SK-N-SH (cell line): ENCODE measurements at places on chromosomes 3 and 15. TPM values are rescaled to one million over a fixed set of nuclear protein-coding genes. Genes with fewer than 3 reads are reported as not detected.
A peak's percentile ranks its signal among the peaks of the same experiment; 100 is the strongest.

The FBXW12 gene
- 0.07 TPM in 1 of 2 replicates, not detected in the other for polyA plus RNA-seq

The ATP10A gene
- not detected in 2 replicates for polyA plus RNA-seq

The C3orf85 gene
- polyA plus RNA-seq, result not detected in 2 replicates

The A4GNT gene
- polyA plus RNA-seq, result not detected in 2 replicates

The REC114 gene
- polyA plus RNA-seq, result not detected in 2 replicates

The LRTM1 gene
- polyA plus RNA-seq, result 0.03 TPM in 1 of 2 replicates, not detected in the other

The RAD18 gene
- polyA plus RNA-seq, result 5.7 and 6.5 TPM in 2 replicates

The COLQ gene
- polyA plus RNA-seq, result 1.5 and 1.9 TPM in 2 replicates

The GPR171 gene
- polyA plus RNA-seq, result not detected in 2 replicates

The RTP1 gene
- polyA plus RNA-seq, result not detected in 2 replicates

The TRAT1 gene
- not detected in 2 replicates for polyA plus RNA-seq

The ROBO2 gene
- polyA plus RNA-seq, result 0.02 TPM in 1 of 2 replicates, not detected in the other

The C3orf80 gene
- 0.02 TPM in 1 of 2 replicates, not detected in the other for polyA plus RNA-seq

- no peak for DNase-seq
Observed at GRCh38 chr3:158261371-158261991, 151.6 kb downstream of the RSRC1 start.

GRCh38 chr3:40071683-40072238 is 237.7 kb upstream of the EIF1B start:
- no peak for DNase-seq

DNA sequence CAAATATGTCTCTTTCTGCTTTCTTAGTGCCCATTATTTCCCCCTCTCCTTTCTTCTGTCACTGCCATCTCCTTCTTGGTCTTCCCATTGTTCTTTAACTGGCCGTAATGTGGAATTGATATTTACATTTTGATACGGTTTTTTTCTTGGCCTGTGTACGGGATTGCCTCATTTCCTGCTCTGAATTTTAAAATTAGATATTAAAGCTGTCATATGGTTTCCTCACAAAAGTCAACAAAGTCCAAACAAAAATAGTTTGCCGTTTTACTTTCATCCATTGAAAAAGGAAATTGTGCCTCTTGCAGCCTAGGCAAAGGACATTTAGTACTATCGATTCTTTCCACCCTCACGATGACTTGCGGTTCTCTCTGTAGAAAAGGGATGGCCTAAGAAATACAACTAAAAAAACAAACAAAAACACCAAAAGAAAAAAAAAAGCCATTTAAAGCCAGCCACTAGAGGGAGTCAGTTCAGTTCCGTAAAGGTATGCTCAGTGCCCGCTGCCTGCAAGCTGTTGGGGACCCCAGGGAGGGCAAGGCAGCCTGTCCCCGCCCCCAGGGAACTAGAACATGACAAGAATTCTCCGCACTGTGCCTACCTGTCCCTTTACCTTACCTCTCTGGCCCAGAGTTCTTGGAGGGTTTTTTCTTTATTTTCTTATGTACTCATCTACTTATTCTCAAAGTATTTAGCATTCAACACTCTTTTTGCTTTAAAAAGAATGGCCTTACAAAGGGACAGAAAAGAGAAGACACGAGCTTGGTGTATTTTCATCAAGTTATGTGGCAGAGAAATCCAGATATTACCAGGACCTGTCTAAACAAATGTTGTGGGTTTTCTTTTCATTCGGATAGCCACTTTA is 30.0 kb upstream of the NR2E3 start:
- DNase-seq, result peak; percentile 77

DNA sequence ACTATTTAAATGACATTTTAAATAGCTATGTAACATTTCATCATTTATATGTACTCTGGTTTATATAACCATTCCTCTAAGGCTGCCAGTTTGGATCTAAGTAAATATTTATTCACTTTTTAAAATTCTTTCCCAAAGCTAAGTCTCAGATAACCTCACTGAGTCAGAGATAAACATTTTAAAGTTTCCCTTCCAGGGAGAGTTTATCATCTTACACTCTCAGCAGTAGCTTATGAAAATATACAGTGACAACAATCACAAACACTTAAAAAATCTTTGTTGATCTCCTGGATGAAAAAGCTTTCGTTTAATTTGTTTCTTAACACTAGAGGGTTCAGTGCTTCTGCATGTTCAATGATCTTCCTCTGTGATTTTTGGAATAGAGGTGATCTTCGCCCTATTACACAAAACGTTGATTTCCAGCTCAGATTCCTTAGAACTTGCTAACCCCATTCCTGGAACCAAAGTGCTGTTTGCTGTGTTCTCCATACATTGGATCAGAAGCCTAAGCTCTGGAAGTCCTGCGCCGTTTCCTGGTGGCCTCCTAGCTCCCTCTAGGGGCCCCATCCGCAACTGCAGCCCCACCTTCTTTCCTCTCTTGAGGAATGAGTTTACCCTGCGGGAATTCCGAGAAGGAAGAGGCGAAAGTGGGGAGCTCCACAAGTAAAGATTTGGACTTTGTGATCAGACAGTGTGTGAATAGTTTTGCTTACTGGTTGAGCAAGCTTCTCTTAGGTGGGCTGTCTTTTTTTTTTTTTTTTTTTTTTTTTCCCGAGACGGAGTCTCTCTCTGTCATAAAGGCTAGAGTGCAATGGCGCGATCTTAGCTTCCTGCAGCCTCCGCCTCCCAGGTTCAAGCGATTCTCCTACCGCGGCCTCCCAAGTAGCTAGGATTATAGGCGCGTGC is 29.3 kb upstream of the SACM1L start:
- peak; percentile 71 for DNase-seq

DNA sequence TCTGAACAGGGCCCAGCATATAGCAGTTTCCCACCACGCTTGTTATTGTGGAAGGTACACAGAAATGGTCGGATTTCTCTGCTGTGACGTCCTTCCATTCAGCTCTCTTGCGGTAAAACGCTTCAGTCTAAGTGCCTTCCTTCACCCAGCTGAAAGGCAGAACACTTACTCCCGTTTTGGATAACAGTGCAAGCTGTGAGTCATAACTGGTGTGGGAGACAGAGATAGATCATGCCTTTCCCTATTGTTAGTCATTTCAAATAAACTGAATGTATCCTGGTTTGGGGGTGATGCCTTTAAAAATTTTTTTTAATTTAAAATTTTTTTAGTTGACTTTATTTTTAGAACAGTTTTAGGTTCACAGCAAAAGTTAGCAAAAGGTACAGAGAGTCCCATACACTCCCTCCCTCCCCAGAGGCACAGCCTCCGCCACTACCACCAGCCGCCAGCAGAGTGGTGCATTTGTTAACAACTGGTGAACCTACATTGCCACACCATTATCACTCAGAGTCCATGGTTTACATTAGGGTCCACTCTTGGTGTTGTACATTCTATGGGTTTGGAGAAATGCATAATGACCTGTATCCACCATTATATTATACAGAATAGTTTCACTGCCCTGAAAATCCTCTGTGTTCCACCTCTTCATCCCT is 94.9 kb upstream of the NSMCE3 start:
- DNase-seq, result no peak

GRCh38 chr3:105422645-105423044 is 55.9 kb downstream of the ALCAM start:
- DNase-seq, result no peak

GRCh38 chr15:40815042-40815698 is 7.9 kb upstream of the DNAJC17 start:
- no peak for DNase-seq

DNA sequence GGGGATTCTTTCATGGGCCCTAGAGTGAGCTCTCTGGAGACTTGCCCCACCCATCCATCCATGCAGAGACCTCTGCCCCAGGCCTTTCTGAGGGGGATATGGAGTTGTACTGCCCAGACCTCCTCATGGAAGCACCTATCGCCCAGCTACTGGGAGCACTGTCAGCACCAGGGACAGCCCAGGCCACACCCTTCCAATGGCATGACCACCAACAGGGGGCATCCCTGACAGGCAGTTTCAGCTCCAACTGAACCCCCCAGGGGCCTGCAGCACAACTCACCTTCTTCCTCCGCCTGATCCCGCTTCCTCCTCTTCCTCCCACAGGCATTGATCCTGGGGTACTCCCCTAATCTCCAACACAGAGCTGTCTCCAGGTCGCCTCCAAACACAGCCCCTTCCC is 21.8 kb downstream of the MRPS11 start:
- no peak for DNase-seq

GRCh38 chr3:69248436-69248835 is 126.0 kb upstream of the LMOD3 start:
- no peak for DNase-seq

GRCh38 chr3:119700269-119700919 is 2.4 kb upstream of the CFAP91 start:
- no peak for DNase-seq

GRCh38 chr3:170117134-170117533 is 64.4 kb downstream of the PHC3 start:
- peak; percentile 6 for DNase-seq

DNA sequence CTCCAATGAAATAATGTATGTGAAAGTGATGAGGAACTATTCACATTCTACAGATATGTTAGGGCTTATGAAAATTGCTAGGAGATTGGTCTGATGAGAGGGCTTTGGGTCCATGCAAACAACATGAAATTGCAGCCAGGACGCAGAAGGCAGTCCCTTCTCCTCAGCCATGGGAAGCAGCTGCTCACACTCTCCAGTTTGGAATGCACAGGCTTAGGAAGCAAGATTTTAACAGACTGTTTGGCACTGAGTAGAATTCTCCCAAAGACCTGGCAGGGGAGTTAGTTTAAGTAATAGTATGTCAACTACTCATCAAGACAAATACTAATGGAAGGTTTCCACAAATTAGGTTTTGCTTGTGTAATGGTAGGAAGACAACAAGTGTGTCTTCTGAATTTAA is 500.7 kb upstream of the ARRDC4 start:
- DNase-seq, result no peak

DNA sequence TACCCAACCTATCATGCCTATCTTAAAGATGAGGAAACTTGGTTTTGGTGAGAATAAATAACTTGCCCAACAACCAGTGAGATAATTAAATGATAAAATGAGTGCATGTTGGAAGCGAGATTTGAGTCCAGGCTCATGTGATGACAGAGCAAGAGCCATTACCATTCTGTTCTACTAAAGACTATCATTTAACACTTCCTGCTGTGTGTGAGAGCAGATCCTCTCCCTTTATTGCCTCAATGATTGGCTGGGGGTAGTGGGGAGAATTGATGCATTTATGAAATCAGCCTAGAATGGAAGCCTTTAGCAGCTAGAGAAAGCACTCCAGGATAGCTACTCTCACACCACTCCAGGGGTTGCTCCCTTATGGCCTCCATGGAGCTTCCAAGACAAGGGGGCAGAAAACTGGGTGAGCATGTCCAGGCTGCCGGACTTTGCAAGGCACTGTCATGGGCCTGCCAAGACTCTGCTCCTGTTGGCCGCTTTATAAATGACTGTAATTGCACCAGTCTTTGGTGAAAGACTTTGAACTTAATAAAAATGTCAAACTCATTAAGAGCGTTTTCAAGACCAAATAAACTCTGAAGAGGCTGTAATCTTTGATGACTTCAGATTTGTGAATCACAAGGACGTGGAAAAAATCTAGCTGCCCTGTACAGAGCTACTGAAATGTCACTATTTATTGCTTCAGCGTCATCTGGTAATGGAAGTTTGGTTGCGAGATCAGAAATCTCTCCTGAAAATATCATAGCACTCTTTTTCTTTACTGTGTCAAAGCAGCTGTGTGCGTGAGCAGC is 209.1 kb upstream of the NR2E3 start:
- DNase-seq, result no peak

GRCh38 chr3:109772520-109772919 is 435.2 kb upstream of the DPPA4 start:
- DNase-seq, result no peak

DNA sequence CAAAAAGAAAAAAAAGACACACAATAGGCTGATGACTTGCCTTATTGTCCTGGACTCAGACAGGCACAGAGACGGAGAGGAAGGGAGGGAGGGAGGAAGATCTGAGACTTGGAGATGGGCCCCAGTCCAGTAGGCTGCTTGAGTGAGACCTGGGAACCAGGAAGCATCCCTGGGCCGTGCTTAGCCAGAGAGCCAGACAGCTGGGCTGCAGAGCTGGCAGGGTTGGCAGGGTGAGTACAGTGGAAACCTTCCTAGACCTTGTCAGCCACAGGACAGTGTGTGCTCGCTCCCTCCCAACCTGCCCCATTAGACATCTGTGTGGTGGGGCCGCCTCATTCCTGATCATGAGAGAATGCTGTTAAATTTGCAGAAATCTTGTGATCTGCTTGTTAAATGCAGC is 107.9 kb upstream of the ALDH1A3 start:
- DNase-seq, result peak; percentile 69

GRCh38 chr15:64761156-64761555 is 14.2 kb downstream of the RBPMS2 start:
- no peak for DNase-seq

- DNase-seq, result no peak
Observed at GRCh38 chr15:74525309-74525708, 15.7 kb upstream of the ARID3B start.

- no peak for DNase-seq
Observed at GRCh38 chr3:14891135-14892132, 55.9 kb upstream of the NR2C2 start.

DNA sequence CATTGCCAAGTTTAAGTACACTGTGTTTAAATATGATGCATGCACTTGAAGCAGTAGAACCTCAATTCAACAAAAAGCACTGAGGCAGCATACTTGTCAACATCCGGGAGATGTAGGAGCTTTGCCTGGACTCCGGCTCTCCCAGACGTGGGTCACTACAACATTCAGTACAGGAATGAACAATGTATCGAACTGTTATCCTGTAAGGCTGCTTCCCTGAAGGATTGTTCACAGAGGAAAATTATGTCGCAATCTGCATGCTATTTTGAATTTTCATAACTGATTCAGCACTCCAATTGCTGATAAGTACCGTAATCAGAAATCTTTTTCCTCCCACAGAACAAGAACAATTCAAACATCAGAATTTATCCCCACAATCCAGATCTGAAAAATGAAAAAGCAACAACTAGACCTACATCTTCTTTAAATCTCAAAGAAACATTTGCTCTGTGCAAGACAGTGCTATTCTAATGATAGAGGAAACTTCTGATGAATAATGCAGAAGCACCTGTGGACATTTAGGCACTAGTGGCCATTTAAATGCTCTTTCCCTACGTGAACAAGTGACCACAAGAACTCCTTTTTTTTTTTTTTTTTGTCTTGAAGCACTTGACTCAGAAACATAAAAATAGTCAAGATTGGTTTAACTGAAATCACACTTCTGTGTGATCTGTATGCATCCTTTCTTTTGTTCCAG is 113.4 kb downstream of the PLCH1 start:
- no peak for DNase-seq

GRCh38 chr3:41200669-41201021 is 1.3 kb downstream of the CTNNB1 start:
- no peak for DNase-seq

DNA sequence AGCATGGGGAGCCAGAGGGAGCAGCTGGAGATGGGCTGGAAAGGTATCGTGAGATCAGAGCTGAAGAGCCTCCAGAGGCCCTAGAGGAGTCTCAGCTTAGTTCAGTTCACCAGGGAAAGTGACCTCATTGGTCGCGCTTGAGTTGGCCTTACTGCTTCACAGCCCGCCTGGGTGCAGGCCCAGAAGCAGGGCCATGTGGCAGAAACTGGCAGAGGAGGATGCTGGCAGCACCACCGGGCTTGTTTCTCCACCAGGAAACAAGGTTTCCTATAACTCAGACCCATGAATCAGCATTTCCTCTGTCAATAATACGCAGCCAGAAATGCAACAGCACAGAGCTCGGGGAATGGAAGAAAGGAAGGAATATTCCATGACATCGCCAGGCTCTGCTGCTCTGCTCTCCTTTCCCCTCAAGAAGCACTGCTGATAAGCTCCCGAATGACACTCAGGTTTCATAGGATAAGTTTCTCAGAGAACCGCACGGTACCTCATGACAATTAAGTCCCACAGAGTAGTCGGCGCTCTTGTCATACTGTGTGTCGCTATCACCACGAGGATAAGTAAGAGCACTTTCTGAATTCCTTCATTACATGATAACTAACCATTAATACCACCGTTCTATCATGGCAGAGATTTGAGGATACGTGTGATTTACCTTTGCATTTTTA is 147.1 kb upstream of the LPP start:
- no peak for DNase-seq
